ENCODE measurements at places on chromosomes 7 and 10. TPM values are rescaled to one million over a fixed set of nuclear protein-coding genes. Genes with fewer than 3 reads are reported as not detected.

The SLC18A3 gene
- not detected for total RNA-seq

The ACTL6B gene
- total RNA-seq = not detected

The FAM221A gene
- 0.55 TPM for total RNA-seq

The DRGX gene
- 0.08 TPM for total RNA-seq

The EPO gene
- not detected for total RNA-seq

The RAPGEF5 gene
- 0.25 TPM for total RNA-seq
